ENCODE measurements at places on chromosomes 7 and 10.

DNA sequence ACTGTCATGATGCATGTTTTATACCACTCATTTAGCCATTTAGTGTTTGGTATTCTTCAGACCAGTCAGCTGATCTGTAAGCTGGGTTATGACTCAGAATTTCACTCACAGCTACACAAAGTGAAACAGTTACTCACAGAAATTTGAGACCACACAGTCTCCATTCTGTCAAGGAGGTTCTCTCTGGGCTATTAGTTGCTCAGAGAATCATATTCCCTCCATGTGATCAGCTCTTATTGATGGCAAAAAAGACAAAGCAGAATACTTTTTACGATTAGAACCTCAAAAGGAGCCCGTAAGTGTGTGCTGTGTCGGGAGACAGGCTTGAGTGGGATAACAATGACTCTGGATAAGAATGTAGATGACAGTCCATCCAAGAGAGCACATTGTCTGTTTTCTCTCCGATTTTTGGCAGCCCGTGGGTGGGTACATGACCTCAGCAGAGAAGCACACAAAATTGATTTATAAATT lies 277.6 kb upstream of the SORCS1 start:
- peak; percentile 48 for DNase-seq

- DNase-seq, result no peak
Observed at GRCh38 chr10:75649466-75649865, 218.0 kb downstream of the LRMDA start.

DNA sequence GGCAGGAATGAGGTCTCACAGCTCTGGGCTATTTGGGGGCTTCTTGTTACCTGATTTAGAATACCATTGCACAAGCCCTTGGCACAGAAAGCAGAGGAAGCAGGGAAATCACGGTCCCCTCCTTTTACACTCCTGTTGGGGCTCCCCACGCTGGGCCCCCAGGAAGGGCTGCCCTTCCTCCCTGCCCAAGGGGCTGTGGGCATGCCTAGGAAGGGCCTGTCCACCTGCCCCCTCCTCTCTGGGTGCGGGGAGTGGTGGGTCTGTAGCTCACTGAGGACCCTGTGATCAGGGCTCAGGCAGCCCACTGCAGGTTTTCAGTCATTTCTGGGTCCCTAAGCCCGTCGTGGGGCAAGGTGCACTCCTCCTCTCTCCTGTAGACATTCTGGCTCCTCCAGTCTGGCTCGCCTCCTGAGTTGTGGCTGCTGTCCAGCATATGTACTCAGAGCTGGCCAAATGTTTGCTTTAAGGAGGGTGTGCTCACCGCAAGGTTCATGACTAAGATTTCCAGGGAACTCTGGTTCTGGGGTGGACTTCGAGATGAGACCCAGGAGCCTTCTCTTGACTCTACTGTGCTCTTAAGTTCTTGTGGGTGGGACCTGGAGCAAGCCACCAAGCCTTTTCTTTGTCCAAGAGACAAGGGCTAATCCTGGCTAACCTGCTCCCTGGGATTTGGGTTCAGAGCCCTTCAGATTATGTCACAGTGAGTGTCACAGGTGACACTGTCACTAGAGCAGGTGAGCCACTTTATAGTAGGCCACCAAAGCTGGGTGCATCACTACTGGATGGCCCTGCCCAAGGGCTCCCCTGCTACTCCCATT lies 56.0 kb downstream of the TACR2 start:
- DNase-seq, result peak; percentile 95

DNA sequence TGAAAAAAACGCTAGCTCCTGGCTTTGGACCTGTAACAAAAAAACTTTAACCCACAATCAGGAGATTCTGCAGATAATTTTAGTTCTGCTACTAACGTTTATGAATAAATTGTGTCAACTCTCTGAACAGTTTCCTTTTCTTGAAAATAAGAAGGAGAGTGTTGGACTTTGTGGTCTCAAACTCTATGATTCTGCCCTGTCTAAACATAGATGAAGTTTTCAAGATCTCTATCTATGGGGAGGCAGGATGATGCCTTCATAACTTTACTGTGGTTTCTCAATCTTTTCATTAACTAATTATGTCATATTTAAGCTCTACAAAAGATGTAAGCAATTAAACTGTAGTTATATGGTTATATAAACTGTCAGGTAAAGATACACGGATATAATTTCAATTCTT lies 162.0 kb downstream of the REEP3 start:
- peak; percentile 41 for DNase-seq

DNA sequence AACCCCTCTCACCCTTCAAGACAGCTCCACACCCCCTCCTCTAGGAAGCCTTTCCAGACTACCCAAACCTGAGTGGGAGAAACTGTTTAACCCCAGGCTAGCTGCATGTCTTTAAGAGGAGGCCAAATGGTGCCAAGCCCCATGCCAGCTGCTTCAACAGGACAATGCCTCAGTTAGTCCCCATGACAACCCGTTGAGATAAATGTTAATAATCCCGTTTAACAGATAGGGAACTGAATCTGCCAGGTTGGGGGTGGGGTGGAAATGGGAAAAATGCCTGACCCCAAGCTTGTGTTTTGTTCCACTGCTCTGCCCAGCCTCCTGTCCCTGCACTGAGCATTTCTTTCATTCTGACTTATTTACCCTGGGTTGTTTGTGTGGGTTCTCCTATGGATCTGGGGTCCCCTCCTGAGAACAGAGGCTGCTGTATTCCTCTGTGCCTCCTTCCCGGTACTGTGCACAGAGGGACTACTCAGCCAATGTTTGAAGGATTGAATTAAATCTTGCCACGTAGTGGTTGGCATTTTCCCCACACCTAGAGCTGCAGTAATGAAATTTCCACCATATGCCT lies 452.6 kb upstream of the ZMIZ1 start:
- DNase-seq, result no peak

DNA sequence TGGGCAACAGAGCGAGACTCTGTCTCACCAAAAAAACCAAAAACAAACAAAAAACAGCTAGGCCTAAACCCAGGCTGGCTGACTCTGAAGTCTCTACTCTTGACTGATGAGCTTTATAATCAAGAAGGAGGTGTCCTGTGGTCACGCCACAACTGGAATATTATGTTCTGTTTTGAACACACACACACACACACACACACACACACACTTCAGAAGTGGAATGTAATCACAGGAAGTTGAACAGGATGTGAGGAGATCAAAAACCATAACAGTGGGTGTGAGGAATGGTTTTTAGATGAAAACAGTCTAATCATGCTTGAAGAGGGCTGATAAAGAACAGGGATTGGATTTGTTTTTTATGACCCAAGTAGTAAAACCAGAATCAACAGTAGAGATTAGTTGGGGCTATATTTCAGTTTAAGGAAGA lies 51.1 kb upstream of the IL6 start:
- DNase-seq, result peak; percentile 96

DNA sequence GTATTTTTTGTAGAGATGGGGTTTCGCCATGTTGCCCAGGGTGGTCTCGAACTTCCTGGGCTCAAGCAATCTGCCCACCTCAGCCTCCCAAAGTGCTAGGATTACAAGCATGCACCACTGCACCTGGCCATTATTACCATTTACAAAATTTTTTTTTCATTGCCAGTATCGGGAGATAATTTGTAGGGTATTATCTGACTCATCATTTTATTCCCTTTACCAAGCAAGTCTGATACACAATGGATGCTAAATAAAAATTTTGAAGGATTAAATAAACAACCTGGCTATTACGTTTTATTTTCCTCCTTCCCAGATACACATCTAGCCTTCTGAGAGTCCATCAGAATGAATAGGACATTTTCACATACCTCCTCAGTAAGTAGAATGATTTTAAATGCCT lies 38.1 kb upstream of the CPN1 start:
- no peak for DNase-seq

DNA sequence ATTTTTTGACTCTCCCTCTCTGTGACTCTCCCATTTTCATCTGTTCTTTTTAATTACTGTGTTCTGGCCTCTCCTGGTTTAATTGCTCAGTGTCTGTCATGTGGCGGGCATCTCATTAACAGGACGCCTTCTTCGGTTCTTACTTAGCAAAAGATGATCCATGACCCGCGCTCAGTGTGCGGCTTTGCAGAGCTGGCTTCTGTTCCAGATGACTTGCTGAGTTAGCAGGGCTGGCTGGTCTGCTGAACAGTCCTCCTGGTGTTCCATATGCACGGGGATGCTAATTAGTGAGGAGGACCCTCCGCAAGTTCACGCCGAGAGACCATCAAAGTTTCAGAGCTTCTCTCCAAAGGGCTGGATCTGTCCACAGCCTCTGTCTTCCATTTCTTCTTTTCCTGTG lies 258.6 kb upstream of the MKI67 start:
- DNase-seq, result no peak

DNA sequence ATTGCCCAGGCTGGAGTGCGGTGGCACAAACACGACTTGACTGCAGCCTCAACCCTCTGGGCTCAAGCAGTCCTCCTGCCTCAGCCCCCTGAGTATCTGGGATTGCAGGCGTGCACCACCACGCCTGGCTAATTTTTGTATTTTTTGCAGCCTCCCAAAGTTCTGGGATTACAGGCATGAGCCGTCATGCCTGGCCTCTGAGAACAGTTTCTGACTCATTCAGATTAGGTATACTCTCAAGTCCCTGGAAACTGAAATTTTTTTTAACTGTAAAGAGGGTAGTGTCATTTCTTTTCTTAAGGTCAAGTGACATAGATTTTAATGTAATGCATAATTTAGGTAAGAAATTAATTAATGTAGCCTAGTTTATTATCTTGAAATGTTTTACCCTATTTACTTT lies 104.7 kb downstream of the SEPTIN7 start:
- peak; percentile 33 for DNase-seq

DNA sequence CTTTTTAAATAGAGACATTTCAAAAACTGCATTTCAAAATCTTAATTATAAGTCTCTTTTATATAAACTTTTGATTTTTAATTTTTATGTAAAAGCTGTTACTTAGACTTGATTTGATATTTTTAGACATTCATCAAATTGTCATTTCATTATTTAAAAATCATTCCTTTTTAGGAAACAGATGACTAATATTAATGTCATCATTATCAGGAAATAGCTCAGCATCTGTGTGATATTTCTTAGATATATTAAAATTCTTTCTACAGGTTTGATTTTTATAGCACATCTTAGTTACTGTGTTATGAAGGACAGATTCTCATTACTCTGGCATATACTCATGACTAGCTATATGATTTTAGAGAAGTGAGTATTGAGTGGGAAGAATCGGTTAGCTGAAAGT lies 17.2 kb downstream of the RUNDC3B start:
- DNase-seq, result no peak

DNA sequence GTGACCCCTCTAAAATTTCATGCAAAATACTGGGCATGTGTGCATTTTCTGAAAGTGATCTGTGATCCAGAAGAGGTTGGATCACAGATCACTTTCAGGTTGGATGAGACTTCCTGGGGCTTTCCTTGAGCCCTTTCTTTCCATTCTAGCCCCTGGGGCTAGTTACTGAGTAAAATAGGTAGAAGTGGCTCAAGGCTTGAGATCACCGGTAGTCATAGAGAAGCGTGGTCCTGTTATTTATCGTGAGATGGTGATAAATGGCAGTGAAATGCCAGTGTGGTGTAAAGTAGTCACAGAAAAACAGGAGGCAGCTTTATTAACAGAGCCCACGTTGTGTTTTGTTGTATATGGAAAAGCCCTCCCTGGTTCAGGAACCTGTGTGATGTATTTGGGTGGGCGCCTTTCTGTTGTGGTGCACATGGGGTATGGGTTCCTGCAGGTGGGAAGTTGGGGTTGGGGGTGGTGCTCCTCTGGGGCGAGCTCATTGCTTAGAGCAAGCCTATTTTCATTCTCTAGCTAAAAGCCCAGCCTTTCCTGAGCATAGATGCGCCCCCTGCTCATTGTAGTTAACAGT lies 34.0 kb upstream of the SH2D4B start:
- no peak for DNase-seq

DNA sequence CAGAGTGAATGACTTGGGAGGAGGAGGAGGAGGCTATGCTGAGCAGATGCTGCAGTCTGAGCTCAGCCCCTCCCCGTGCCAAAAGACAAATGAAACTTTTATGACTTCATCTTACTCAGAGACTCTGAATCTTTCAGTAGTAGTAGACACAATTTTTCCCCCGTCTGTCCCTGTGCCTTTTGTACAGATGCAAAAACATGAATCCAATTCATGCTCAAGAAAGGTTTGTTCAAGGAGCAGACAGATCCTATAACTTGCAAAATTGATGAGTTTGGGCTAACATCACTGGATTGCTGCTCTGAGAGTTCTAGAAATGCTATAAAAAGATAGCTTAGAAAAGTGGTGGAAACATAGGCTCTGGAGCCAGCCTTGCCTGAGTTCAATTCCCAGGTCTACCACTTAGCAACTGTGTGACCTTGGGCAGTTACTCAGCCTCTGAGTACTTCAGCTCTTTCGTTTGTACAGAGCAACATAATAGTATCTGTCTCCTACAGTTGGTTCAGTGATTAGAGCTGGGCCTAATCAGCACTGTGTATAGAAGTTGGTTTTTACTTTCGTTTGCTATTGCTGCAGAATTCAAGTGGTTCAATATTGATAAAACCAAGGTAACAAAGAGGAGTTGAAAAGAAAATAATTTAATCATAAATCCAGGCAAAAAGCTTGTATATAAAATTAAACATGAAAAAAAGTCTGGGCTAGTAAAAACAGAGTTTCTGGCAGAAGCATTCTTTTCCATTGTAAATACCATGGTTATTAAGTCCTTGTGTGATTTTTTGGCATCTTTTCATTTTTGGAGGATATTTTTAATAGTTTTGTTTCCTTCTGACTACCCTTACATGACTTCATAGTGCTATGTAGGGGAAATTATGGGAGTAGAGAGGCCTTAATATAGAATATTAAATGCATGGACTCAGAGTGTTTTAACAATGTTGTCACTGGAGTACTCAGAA lies 174.2 kb upstream of the ZNF32 start:
- peak; percentile 30 for DNase-seq

- no peak for DNase-seq
Observed at GRCh38 chr10:78718032-78718572, 350.7 kb upstream of the ZMIZ1 start.

DNA sequence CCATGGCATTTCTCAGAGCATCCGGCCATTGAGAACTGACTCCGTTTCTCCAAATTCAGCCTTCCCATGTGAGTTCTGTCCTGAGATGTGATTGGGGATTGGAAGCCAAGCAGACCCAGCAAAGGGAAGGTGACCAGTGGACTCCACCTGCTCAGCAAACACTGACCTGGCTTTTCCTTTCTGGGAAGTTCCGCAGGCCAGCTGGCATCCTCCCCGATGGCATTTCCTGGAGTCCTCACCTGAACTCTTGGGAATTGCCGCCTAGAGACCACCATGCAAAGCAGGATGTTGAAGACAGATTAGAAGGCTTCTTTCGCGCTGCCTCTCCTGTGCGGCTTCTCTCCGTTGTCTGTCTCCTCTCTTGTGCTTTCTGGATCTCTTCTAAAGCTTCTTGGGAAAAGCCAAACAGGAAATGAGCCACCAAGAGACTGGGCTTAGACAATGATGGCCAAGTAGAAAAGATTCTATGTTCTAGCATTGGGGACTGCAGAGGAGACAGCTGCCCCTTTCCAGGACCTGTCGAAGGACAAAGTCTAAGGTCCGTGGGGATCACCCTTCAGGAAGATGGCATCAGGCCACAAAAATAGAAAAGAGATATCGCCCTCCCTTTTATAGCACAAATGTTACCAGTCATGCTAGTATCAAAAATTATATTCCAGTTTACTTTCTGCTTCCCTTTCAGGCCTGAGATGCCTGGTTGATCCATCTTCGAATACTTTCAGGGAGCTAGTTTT lies 103.7 kb upstream of the INSYN2A start:
- no peak for DNase-seq
